ENCODE measurements at places on chromosomes 11 and 22.

- no peak for DNase-seq
These were observed 387.0 kb upstream of the DDI1 start for GRCh38 chr11:103649401-103649895.

- no peak for DNase-seq
These were observed 76.6 kb downstream of the WT1 start for GRCh38 chr11:32358729-32359128.

DNA sequence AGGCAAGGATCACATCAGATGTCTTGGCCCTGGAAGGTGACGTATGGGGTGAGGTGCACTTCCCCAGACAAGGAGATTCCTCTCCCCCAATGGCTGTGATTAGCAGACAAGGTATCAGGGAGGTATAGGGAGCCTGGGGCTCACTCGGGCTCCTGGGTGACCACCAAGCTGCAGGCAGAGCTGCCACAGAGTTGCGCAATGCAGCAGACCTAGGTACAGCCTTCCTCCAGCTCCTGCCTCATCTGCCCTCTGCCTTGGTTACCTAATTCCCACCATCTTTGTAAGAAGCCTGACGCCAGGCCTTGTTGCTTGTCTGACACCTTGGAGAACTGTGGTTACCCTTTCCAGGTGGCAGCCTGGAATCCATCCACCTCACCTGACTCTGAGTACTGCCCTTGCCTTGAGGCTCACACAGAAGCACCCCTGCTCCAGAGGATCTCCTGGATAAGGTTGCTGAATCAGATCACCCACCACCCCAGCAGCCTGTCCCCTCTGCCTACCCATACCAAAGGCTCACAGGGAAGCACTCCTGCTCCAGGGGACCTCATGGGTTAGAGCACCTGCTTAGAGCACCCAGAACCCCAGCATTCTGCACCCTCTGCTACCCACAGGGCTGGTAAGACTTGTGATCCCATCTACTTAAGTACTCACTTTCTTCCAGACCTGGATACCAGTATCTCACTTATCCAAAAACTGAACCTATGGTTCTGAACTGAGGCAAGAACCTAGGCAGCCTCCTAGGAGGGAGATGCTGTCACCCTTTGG, 40.4 kb downstream of the GAB4 start:
- no peak for DNase-seq

- DNase-seq = no peak
These were observed 206.2 kb upstream of the MTMR2 start for GRCh38 chr11:96130061-96130620.

DNA sequence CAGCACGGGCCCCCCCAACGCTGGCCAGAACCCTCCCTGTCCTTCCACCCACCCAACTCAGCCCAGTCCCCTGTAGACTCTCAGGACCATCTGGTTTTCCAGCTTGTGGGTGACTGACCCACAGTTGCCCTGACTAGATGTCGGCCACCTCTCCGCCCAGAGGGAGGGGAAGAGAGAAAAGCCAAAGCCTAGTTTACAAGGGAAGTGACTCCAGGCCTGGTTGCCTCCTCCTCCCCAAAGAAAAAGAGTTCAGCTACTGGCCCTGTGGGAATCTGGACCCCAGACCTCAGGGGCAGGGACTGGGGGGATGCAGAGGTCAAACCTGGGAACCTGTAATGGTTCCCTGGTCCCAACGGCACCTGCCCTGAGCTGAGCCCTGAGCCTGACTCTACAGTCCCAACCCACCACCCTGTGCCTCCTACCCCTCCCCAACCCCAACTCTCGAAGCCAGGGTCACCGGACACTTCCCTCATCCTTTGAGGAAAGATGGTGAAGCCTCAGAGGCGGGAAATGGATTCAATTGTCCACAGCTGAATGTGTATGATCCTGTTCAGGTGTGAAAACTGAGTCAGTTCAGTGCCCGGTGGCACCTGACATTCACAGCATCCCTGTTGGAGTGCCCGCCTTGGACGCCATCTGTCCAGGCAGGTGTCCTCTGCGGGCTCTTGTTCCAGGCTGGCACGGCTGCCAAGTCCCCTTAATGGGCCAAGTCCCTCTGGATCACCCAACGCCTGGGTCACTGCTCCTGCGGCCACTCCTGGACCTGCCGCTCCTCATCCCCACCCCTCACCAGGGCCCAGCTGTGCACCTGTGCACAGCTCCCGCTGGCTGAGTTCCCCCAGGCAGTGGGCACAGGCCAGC, 21.0 kb upstream of the WNT7B start:
- no peak for DNase-seq

DNA sequence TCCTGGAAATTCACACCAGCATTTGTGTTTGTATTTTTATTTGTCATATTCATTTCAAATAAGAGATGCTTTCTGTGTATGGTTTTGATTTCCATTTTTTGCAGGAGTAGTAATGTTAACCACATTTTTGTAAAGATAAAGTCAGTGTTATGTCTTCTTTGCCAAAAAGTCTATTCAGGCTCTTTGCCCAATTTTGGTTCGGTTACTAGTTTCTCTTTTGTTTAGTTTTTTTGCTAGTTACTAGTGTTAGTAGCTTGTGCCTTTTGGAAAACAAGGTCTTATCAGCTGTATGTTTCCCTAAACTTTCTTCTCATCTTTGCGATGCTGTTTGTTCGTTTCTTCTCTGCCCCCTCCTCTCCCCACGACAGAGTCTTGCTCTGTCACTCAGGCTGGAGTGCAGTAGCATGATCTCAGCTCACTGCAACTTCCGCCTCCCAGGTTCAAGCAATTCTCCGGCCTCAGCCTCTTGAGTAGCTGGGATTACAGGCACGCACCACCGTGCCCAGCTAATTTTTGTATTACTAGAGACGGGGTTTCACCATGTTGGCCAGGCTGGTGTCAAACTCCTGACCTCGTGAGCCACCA, 112.3 kb upstream of the GRK3 start:
- no peak for DNase-seq

DNA sequence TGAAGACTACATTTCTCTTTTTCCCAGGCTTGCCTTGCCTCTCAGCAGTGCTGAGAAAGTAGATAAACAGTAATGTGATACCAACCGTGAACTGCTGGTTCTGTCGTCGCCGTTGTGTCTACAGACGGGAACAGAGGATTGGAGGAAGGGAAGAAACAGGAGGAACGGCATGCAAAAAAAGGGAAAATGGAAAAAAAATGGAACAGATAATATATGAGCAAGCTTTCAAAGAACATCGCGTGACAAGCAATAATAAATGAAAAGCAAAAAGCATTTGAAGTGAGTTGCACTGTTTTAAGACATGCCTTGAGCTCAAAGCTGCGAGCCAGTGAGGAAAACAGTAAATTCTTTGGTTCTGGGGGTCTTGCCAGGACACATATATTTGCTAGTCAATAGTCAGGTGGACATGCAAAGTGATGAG, 305.9 kb downstream of the CADM1 start:
- DNase-seq = peak; percentile 37

DNA sequence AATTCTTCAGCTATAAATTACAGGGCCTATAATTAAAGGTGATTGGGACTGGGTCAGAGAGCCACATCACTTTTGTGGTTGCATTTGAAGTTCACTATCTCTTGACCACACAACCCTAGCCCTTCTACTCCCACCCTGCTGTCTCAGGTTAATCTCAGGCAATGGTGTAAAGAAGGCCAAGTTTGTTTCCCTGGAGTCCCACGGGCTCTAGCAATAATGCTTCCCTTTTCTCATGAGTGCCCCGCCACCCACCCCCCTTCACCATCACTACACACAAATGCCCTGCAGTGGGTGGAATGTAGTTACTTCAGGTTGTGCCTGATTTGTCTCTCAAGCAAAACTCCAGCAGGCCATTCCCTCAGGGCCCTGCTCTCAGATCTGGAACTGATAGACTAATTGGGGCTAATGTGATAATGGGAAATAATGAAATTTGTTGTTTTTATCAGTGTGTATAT, 1.8 kb upstream of the EHF start:
- DNase-seq = no peak

- DNase-seq = no peak
These were observed 62.9 kb downstream of the JAM3 start for GRCh38 chr11:134131628-134132244.

- DNase-seq = no peak
These were observed 18.5 kb upstream of the SLC25A1 start for GRCh38 chr22:19196841-19197612.

GRCh38 chr22:46090036-46090591, 60.2 kb upstream of the PPARA start:
- no peak for DNase-seq

- DNase-seq = peak; percentile 25
These were observed 5.4 kb upstream of the MAPK8IP1 start for GRCh38 chr11:45879803-45880686.

GRCh38 chr22:39183991-39184585, 31.6 kb upstream of the CBX7 start:
- peak; percentile 50 for DNase-seq

DNA sequence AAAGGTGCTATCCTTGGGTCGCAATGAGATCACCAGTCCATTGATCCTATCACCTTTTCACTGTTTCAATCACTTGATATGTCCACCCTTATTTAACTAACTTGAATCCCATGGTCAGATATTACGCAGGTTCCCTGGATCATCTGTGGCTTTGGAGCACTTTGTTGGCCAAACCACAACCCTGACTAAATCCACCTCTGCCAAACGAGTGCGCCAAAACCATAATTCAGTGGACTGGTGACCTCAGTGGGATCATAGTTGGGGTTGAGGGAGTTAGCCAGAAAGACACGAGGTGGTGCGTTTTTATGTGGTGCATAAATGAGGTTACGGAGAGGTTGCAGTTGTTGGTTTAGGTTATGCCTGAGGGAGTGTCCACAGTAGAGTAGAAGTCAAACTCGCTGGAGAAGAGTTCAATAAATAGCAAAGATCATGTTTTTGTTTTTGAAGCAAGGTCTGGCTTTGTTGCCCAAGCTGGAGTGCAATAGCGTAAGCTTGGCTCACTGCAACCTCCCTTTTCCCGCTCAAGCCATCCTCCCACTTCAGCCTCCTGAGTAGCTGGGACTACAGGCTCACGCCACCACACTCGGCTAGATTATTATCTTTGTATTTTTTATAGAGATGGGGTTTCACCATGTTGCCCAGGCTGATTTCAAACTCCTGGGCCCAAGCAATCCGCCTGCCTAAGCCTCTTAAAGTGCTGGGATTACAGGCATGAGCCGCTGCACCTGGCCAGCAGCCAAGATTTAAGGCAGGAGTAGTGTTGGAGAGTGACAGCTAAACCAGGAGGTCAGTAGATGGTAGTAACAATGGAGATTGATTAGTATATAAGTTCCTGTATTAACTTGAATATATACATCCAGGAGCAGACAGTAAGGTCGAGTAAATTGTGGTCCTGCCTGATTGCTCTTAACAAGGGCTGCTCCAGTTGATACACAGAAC, 4.5 kb downstream of the FOXR1 start:
- DNase-seq = no peak

- DNase-seq = no peak
These were observed 2.4 kb downstream of the FUT4 start for GRCh38 chr11:94546162-94546470.

- no peak for DNase-seq
These were observed 14.9 kb downstream of the CASP12 start for GRCh38 chr11:104883342-104883741.

DNA sequence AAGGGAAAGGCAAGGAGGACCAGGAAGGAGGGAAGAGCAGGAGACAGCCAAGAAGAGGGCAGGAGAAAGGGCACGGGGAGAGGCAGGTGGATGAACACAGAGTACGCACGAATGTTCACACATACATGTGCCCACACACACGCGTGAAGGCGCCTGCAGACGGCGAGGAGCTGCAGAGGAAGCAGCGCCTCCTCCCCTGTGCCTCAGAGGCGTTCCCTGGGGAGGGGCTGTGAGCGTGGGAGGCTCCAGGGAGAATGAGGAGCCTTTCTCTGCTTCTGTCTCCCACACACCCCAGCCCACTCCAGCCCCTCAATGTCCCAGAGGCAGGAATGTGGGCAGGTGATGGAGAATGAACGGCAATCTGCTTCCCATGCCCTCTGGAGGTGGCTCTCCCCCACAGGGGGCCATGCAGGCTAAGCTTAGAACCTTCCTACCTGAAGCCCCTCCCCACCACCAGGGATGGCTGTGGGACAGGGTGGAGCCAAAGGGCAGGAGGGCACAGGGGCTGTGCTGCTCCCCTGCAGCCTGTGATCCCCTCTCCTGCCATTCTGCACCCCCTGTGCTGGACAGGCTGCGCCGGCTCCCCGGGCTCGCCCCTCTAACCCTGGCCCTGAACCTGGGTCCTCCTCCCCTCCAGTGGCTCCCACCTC, 25.3 kb downstream of the PPM1F start:
- DNase-seq = no peak

DNA sequence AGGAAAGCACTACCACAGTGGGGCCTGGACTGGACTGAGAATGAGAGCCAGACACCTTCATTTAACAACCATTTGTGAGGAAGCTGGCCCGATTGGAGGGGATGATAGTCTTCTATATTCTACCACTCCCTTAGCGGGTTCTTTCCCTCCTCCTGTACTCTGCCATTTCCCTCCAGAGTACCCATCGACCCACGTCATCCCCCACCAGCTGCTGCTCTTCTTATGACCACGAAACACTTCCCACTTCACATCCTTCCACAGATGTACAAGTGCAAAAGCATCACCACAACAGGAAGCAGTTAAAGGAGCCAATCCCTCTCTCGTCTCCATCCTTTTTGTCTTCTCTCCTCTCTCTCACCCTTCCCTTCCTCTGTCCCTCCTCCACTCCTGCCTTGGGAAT, 18.0 kb upstream of the UBASH3B start:
- DNase-seq = no peak

DNA sequence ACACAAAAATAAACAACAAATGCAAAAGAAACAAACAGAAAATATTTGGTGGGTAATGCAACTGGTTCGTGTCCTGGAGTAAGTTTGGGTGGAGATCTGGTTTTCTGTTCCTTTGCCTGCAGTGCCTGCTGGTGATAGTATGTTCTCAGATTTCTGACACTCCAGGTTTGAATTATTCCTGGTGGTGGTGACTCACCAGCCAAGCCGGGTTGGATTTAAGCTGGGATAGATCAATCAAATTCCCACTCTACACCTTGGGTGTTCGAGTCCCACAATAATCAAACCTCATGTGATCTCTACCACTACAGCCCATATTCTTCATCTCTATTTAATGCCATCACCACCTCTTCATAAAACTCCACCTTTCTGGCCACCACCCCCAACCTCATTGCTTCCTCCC, 421.8 kb downstream of the NTM start:
- DNase-seq = peak; percentile 57

- DNase-seq = no peak
These were observed 83.7 kb downstream of the MYO7A start for GRCh38 chr11:77211594-77212251.

DNA sequence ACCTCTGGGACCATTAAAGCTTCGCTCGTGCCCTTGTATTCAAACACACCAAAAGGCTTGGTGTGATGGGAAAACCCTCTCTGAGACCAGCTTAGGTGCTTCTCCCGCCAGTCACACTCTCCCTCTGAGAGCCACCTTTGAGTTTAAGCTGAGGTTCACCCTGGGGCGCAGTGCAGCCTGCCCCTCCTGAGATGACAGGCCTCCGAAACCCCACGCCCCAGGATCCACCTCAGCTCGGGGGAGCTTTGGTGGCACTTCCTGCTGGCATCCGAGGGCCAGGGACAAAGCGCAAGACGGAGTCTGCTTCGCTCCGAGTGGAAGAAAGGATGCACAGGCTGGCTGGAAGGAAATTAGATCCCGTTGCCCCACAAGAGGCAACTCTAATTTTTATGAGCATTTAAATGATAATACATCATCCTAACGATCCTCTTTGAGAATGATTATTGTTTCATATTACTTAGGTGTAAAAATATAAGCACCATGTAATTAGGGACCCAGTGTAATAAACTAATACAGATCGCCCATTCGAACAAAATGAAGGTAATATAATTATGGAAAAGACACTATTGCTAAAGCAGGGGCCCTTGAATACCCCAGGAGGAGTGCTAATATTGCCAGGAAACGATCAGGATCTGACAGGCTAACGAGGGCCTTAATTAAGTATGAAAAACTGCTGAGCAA, 134.7 kb downstream of the CEP164 start:
- DNase-seq = no peak
